Kidney epithelial cell (primary cell): ENCODE measurements at places on chromosomes 6 and 20. TPM values are rescaled to one million over a fixed set of nuclear protein-coding genes. Genes with fewer than 3 reads are reported as not detected.

Gene EDN1
- total RNA-seq = 53.3 and 59.8 TPM in 2 replicates

Gene MAP3K4
- 22.5 and 22.6 TPM in 2 replicates for total RNA-seq

Gene MUCL3
- total RNA-seq = not detected in 2 replicates

Gene SULF2
- total RNA-seq = 78.2 and 80.8 TPM in 2 replicates

Gene SAMD3
- 0.07 TPM in 1 of 2 replicates, not detected in the other for total RNA-seq

Gene CDSN
- total RNA-seq = not detected in 2 replicates

Gene GPX5
- not detected in 2 replicates for total RNA-seq

Gene WFDC10B
- total RNA-seq = not detected in 2 replicates

Gene LAMA4
- total RNA-seq = 4.7 and 5.6 TPM in 2 replicates

Gene LINC00237
- not detected in 2 replicates for total RNA-seq

DNA sequence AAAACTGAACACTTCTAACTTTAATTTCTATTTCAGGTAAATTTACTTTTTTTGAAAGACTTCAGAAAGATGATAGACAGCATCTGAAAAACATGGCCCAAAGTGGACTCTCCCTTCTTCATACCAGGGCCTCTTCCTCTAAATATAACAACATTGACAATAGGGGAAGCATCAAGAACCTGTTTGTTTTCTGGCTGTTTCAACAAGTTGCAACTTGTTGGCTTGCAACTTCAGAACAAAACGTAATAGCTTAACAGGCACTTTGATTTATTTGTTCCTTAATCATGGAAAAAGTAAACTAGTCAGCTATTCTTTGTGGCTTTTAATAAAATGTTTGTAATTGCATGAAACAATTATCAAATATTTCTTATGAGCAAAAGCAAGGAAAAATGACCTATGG is 34.3 kb downstream of the RGS17 start:
- DNase-seq = no peak

DNA sequence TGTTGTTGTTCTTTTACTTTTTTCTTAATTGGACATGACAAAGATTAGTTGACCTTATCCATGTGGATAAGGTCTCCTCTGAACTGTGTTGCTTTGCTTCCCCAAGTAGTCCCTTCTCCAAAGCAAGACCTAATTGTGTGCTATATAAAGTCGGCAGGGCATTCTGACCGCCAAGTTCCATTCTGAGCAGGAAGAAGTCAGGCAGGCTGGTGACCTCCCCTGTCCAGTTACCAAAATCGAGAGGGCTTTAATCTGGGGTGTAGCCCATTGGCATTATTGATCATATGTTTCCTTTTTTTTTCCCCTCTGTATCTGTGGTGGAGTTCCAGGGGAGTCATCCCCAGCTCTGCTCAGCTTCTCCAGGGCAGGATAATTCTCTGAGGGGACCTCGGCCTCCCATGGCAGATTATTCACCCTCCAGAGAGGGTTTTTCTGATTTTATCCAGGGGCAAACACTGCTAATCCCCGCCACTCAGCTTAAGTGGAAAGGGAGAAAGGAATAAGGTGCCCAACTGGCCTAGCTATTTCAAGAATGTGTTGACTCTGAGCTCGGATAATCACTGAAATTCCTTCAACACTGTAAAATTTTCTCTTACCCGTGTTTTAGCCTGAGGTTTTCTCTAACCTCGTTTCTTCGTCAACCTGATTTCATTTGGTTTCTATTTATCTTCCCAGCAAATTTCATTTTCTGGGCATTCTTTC is 71.8 kb upstream of the L3MBTL3 start:
- DNase-seq = no peak

- DNase-seq = no peak
These were observed 20.8 kb downstream of the IRF4 start for GRCh38 chr6:412146-412886.

GRCh38 chr6:5084360-5084780 is 771 bp upstream of the PPP1R3G start:
- no peak for DNase-seq

DNA sequence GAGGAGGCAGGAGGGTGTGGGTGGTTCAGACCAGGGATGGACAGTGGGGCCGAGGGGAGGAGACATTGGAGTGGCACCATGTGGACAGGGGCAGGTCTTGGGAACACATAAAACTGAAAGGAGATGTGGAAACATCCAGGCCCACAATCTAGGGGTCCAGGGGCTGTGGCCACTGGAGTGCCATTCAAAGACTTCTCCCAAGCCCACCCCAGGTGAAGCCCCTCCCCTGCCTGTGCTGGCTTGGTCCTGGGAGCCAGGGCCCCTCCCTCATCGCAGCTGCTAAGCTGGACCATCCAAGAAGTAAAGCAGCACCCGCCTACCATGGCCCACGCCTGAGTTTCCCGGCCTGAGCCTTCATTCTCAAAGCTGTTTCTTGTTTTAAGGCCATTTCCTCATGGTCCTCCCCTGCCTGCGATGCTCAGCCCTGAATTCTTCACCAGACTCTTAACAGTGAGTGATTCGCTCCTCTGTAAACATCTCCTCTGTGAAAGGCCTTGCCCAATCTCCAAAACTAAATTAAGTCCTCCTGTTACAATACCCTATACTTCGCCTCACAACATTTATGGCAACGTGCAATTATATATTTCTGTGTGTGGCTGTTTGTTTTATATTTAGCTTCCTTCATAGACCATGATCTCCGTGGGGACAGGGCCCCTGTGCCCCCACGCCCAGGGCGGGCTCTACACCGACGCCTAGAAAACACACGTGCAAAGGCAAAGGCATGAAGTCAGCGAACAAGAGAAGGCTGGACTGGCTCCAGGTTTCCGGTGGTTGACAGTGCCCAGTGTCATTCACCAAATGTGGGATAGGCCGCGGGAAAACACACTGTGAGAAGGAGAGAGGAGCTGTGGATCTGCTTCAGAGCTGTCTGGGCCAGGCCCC is 267.8 kb downstream of the ERMARD start:
- no peak for DNase-seq

DNA sequence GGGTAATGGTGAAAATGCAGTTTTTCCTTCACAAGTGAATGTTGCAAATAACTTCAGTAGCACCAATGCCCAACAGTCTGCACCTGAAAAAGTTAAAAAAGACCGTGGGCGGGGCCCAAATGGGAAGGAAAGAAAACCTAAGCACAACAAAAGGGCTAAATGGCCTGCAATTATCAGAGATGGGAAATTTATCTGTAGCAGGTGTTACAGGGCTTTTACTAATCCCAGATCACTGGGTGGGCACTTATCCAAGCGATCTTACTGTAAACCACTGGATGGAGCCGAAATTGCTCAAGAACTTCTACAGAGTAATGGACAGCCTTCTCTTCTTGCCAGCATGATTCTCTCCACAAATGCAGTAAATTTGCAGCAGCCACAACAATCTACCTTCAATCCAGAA is 64.8 kb upstream of the SMIM8 start:
- no peak for DNase-seq

DNA sequence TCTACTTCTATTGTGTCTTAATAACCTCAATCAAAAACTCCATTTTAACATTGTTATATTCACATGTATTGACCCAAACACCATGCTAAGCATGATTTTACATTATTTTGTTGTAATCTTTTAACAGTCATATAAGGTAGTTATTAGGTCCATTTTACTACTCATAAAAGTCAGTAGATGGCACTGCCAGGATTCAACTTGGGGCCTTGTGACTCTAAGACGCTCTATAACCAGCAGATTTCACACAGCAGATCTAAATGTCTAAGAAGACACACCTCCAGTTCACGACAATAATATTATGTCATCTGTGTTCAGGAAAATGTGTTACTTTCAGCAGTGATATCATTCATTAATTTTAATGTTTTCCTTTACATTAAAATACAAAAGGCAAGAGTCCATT is 88.0 kb downstream of the FRK start:
- DNase-seq = no peak

DNA sequence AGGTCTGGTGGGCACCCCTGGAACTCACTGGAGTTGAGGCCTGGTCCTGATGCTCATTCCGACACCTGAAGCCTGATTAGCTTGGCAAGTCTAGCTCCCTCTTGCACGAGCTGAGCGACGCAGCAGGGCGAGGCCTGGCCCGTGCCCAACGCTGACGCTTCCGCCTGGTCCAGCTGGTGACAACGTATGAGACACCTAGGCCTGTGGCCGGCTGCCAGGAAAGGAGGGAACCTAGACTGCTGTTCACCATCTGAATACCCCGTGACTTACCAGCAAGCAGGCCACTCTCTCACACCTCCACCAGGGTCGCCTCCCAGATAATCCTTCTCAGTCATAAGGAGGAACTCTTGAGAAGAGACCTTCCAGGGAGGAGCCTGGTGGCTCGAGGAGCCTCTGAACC is 24.5 kb downstream of the YTHDF1 start:
- DNase-seq = no peak

GRCh38 chr6:149897855-149898744 is at the start of gene RAET1E:
RAET1E (minus strand) TSS chr6:149898113; CDS start chr6:149890901, 7,212 bp downstream.
- DNase-seq = no peak

DNA sequence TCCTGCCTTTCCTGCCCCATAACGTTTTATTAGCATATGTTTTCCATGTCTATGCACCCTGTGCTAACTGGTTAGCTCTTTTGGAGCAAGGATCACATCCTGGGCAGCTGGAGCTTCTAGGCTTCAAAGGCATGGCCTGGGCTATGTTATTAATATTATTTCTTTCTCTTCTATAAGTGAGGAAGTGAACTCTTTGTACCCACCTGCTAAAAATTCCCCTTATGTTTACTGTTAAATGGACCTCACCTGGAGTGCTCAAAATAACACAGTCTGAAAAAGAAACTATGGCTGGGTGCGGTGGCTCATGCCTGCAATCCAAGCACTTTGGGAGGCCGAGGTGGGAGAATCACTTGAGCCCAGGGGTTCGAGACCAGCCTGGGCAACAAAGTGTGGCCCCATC is 97.8 kb downstream of the TNFAIP3 start:
- no peak for DNase-seq

DNA sequence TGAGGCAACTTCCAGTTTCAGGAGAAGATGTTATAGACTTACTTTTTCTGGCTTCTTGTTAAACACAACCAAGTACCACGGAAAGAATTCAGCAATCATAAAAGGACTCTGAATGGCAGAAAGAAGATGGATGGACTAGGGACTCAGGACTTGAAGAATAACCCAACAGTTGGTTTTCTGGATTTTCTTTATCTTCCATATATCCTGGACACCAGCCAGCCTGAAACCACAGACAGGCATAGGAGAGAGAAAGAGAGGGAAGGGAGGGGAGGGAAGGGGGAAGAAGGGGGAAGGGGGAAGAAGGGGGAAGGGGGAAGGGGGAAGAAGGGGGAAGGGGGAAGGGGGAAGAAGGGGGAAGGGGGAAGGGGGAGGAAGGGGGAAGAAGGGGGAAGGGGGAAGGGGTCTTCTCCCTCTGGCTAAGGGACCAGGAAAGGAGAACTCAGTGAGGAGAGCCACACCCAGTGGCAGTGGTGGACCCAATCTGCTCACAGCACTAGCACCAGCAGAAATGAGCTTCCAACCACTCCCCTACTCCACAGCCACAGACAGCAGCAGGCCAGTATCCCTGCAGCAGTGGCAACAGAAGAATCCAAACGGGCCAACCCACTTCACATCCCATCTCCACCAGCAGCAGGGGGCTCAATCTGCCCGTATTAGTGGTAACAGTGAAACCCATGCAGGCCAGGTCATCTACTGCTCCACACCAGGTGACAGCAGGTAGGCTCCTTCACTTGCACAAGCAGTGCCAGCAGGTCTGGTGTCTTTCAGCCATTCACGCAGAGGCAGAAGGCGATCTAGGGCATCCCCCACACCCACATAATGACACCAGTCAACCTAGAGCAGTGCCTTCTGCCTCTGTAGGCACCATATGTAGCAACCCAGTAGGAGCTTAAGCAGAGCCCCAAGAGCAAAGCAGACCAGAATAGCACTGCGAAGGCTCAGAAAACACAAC is 78.6 kb downstream of the TRMT6 start:
- DNase-seq = no peak

DNA sequence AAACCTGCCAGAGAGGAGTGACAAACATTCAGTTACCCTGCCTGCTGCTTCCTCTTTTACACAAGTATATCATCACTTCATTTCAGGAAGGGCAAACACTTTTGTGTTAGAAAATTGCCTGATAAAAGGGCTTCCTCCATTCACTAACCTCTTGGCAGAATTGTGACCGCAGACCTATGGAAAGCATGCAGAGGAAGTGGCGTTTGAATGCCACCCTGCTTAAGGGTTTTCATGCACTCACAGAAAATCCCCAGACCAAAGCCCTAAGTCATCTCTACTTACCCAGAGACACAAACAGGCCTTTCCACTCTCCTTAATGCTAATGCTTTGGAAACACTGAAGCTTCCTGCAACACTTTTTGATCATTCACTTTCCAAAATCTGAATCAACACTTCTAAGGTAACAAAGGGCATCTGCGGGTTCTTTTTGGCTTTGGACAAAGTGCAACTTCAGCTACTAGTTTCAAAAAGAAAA is 22.1 kb upstream of the RALGAPA2 start:
- no peak for DNase-seq

DNA sequence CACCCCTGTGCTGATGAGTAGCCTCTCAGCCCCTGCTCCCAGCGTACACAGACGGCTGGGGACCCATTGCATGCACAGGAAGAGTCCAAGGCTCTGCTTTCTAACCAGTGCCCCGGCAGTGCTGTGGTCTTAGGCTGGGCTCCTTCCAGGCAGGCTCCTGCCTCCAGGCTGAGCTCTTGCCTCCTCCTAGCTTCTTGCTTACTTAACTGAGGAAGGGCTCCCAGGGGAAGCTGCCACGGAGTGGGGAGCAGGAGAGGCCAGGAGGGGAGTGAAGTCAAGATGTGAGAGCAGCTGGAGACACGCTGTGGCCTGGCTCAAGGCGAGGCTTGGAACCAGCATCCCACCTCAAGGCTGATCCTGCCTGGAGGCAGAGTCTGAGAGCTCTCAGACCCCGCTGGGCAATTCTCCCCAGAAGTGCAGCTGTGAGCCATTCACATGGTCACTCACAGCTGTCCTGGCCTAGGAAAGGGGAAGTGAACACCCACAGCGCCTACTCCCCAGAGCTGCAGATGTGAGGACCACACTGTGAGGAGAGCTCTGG is 141.0 kb downstream of the TBXT start:
- no peak for DNase-seq

- no peak for DNase-seq
These were observed 113.0 kb downstream of the SYCP2 start for GRCh38 chr20:59820204-59821041.

- DNase-seq = no peak
These were observed 2.3 kb downstream of the RNF114 start for GRCh38 chr20:49938173-49939163.

- no peak for DNase-seq
These were observed 62.6 kb upstream of the SIRPA start for GRCh38 chr20:1832634-1833033.

- DNase-seq = no peak
These were observed 40.2 kb upstream of the IFNGR1 start for GRCh38 chr6:137259349-137259748.

GRCh38 chr20:46901638-46902037 is 7.0 kb downstream of the EYA2 start:
- DNase-seq = no peak
